ENCODE measurements at places on chromosomes 6 and 20.

DNA sequence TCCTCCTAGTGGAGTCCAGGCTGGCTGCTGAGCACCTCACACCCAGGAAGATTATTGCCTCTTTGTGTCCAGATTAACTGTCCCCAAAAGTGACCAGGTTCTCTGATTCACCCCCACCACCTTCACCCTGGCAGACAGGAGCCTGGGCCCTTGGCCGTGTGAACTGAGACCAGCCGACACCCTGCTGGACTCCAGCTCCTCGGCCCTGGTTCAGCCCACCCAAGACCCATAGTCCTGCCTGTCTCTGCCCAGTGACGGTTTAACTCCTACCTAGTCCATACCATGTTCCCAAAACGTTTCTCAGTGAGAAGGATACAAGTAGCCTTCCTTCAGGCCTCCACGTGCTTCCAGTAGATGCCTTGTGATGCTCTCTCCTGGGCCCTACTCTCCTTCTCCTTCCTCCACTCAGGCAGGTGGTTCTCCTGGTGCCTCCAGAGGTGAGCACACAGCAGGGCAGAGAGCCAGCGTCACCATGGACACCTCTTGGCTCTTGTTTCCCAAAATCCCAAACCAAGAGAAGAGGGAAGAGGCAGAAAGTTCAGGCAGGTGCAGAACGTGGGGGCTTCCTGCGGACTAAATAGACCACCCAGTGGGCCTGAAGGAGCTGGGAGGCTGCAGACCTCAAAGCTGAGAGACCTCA is 134.4 kb upstream of the CST7 start:
- DNase-seq, result no peak

DNA sequence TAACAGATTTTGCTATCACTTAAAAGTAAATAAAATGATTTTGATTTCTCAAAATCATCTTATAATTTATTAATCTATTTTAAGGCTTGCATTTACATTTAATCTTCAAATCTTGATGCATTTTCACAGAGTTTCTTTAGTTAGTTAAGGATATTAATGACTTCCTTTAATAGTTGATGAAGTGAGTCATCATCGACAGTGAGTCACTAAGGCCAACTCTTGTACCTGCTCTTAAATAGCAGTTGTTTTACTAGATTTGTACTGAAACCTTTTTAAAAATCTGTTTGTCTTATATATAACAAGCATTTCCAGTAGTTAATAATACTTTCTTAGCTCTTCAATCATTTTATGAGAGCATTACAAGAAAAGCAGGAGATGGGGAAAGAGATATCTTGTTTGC is 191.7 kb downstream of the ESR1 start:
- DNase-seq, result no peak

DNA sequence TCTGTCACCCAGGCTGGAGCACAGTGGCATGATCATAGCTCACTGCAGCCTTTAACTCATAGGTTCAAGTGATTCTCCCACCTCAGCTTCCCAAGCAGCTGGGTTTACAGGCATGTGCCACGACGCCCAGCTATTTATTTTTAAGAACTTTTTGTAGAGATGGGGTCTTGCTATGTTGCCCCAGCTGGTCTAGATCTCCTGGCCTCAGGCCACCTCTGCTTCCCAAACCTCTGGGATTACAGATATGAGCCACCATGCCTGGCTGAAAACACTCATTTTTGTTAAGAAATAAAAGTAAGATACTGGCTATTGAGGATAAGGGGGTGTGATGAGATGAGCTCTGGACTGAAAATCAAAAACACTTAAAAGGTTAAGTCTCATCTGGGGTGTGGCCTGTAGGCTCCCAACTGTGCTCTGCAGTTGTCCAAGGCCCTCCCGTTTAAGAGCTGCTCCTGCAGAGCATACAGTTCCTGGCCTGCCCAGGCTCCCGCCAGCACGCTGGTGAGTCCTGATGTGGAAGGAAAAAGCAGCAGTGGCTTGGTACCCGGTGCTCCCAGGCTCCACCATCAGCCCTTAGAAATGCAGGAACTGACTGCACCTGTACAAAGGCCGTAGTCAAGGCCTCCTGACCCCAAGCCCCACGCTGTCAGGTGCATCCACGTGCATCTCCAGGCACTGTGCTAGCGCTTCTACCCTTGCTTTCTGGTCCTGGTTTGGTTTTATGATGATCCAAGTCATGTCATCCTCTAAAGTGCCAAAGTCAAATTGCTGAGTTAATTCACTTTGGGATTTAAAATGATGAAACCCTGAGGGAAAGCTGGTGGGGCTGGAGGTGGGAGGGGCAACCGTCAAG is 111.5 kb downstream of the TMEM242 start:
- DNase-seq, result no peak

DNA sequence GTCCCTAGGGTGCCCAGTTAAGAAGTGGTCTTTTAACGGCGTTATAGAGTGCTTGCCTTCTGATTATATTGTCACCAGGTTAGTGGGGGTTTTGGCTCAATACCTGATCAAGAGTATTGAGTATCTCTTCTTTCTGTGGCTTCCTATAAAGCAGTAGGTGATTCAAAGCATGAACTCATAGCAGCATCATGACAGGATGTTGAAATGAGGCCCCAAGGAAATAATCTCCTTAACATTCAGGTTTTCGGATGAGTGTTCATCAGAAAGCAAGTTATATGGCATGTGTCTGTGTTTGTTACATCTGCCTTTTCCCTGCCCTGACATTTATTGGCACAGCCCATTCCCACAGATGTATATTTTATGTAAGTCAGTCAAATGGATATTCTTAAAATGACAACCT is 301.0 kb downstream of the FARS2 start:
- no peak for DNase-seq

GRCh38 chr6:160507420-160507819 is 156.7 kb downstream of the LPA start:
- DNase-seq, result no peak
